ENCODE measurements at places on chromosomes 1 and 21.

- no peak for DNase-seq
Observed at GRCh38 chr21:36203603-36203889, 46.9 kb downstream of the DOP1B start.

DNA sequence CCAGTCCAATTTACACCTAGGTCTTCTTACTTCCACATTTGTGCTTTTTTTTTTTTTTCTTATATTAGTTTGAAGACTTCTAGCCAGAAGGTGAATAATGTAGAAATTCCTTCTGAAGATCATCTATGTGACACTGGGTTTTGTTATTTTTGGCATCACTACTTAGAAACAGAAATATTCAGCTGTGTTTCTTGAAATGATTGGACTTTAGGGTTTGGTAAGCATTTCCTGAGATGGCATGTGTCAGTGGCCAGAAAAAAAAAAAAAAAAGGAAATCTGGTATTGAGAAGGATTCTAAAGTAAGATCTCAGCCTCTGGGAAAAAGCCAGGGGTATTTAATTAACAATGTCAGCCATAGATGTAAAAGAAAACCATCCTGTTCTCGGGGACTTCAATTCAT lies 43.4 kb upstream of the LRRC8C start:
- no peak for DNase-seq

DNA sequence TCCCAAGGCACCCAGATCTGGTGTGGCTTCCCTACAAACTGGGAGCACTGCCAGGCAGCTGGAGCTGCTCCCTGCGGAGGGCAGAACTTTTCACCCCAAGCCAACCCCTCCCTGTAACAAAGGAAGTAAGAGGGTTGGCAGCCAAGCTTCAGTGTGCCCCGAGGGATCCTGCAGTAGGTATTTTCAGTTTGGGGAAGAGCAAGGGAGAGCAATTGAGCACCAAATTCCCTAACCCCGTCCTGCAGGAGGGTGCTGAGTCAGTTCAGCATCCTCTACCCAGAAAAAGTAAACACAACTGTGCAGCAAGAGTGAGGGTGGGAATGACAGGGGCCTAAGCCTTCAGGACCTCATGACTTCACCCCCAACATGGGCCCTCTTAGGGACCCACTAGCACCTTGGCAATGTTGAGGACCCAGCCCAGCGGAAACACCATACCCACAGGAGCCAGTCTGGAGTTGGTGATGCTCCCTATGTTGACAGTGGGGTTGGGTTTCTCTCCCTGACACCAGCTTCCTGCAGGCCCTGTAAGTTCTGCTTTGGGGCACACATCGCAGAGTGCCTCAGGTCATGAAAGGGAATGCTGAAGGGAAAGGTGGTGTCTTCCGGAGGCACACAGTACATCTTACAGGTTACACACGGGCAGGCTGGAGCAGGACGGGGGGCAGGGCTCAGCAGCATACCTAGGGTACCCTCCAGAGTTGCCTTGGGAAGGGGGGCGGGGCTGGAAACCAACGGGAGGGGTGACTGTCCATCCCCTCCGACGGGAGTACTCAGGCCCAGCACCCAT lies 14.8 kb downstream of the SH3BP5L start:
- no peak for DNase-seq

DNA sequence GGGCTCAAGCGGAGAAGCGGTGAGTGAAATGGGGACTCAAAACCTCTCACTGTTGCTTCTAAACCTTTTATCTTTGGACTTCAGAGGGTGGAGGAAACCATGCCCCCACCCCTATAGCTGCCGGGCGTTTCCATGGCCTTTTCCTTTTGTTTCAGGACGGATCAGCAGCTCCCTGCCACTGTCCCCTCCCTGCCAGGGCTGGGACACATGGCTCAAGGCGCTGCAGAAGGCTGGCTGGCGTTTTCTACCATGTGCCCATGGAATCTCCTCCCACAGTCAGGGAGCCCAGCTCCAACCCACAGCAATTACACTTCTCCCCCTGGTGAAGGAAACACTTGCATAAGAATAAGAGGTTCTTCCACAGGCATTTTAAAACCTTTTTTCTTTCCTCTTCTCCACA lies 812.7 kb downstream of the PLA2G4A start:
- no peak for DNase-seq

- no peak for DNase-seq
Observed at GRCh38 chr1:147377263-147378246, 135.1 kb downstream of the CHD1L start.

GRCh38 chr1:61184714-61185106 lies 102.3 kb downstream of the NFIA start:
- DNase-seq: no peak

DNA sequence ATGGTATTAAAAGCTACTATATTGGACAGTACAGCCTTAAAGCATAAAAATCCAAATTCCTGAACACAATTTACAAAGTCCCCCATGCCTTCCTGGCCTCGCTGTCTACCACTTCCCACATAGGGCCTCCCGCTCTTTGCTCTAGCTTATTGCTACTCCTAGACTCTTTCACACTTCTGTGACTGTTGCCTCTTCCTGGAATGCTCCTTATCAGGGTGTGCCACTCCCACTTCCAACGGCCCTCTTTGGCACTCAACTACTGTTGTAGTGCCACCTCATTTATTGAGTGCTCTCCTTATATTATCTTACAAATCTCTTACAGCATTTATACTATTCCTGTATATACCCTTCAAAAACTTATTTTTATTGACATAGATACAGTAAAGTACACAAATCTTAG lies 4.8 kb downstream of the SARS1 start:
- no peak for DNase-seq

GRCh38 chr1:46768445-46768844 lies 30.4 kb upstream of the CYP4B1 start:
- DNase-seq: no peak

DNA sequence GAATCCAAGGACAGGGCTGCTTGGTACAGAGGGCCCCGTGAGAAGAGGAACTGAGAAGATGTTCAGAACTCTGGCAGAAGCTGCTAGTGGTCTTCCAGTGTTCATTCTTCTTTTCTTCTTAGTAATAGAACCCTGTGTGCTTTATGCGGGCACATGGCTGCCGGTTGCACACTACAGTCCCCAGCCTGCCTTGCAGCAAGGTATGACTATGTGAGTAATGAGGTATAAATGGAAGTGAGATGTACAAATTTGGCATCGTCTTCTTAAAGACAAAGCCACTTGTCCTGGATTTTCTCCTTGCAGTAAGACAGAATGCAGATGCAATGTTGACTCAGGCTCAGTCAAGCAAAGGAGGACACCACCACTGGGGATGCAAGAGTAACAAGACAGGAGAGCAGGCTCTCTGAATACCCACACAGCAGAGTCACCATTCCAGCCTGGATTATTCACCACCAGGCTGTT lies 15.0 kb upstream of the ATP1B1 start:
- no peak for DNase-seq

DNA sequence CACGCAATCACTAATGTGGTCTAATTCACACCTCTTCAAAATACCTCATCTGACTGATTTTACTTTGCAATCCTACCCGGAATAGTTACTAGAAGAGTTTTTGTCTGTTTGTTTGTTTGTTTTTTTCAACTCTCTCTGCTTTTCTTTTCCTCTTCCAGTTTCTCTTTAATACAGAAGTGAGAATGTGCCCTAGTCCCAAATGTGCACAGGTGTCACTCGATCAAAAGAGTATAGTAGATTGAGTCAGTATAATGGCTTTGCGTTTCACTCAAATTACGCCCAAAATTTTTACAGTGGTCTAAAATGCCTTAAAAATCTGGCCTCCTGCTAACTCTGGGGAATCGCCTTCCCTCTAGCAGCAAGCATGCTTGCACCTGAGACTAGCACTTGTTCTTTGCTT lies 1536.8 kb downstream of the KCNT2 start:
- DNase-seq: no peak
